ENCODE measurements at places on chromosomes 4 and X.

DNA sequence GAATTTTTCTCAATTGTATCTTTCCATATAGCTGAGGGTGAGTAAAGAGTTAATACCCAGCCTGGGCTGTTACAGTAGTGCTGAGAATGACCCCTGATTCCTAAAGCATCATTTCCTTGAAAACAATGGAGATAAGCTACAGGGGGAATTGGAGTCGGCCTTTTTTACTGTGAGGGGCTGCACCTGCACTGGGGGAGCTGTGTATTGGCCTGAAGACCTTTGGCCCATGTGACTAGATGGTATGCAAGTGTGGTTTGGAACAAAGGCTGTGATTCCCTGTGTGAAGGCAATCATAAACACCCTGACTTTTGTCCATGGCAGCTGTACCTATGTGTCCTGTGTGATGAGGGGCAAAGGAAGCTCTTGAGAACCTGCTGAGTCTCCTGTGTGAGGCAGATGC is 124.0 kb upstream of the HPGD start:
- no peak for DNase-seq

DNA sequence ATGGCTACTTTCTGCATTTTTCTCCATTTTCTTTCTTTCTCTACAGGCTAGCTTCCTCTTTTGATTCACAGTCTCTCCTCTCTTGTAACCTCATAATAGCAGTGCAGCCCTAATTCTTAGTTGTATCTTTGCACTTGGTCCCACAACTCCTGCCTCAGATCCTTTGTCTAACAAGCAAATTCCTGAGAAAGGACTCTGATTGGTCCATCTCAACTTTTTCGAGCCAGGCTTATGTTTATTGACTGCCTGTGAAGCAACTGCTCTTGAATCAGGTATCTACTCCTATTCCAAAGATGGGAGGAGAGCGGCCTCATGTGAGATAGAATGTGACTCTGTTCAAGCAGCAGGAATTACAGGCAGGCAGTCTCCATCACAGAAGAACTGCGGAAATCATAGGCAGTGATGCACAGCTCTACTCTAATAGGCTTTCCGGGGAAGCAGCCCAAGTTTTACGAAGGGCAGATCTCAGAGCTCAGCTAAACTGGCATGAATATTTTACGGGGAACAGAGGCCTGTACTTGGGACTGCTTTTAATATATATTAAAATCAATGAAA is 123.5 kb downstream of the GABRB1 start:
- DNase-seq: no peak

GRCh38 chrX:47576021-47576898 is 6.0 kb upstream of the TIMP1 start:
- no peak for DNase-seq

DNA sequence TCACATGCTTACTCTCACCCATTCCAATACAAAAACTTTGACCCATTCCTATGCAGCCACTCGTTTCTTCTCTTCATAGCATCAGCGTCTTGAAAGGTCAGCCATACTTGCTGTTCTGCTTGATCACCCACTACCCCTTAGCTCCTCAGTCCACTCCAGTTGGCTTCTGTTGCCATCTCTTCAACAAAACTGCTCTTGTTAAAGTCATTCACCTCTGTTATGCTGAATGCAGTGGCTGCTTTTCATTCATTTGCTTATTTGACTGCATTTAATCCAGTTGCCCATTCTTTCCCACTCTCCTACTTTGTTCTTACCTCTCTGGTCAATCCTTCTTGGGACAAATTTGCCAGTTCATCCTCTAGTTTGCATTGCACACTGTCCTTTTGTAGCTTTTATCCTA is 24.9 kb downstream of the CEP135 start:
- no peak for DNase-seq

DNA sequence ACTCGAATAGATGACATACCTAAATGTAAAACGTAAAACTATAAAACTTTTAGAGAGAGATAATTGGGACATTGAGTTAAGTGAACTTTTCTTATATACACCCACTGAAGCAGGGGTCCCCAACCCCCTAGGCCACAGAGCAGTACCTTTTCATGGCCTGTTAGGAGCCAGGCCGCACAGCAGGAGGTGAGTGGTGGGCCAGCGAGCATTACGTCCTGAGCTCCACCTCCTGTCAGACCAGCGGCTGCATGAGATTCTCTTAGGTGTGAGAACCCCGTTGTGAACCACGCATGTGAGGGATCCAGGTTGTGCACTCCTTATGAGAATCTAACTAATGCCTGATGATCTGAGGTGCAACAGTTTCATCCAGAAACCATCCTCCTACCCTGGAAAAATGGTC is 114.8 kb downstream of the HMX1 start:
- no peak for DNase-seq

DNA sequence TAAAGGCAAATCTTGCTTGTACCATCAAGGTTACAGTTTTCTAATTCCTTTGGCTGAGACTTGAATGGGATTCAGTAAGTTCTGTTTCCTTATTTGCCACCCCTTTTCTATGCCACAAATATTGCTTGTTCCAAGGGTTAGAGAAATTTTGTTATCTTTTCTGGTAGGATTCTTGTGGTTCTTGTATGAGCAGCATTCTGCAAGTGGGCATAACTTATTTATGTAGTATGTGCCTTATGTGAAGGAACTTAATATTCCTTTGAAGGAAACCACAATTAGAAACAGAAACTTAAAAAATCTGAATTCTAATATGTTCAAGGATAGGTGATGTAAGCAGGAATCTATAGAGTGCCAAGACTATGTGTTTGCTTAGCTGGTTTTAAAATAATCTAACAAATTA is 53.1 kb upstream of the TSPAN5 start:
- no peak for DNase-seq

DNA sequence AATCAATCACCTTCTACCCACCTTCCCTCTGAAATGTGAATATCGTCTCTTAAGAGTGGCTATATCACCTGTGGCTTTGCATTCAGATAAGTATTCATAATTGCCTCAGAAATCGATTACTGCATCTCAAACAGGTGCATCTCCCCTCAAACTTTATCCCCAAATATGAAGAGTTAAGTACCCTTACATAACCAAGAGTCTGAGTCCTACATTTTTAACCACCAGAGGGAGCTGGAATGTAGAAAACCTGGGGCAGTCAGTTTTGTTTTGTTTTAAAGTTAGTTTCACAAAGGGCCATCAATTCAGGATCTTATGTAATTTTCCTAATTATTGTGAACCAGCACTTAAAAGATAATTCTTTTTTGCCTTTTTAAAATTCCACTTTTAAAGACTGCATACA is 5.7 kb downstream of the TCEANC start:
- no peak for DNase-seq
